ENCODE measurements at places on chromosomes 11 and 22.

GRCh38 chr11:130464291-130464812 is 15.9 kb downstream of the ADAMTS15 start:
- DNase-seq: no peak

DNA sequence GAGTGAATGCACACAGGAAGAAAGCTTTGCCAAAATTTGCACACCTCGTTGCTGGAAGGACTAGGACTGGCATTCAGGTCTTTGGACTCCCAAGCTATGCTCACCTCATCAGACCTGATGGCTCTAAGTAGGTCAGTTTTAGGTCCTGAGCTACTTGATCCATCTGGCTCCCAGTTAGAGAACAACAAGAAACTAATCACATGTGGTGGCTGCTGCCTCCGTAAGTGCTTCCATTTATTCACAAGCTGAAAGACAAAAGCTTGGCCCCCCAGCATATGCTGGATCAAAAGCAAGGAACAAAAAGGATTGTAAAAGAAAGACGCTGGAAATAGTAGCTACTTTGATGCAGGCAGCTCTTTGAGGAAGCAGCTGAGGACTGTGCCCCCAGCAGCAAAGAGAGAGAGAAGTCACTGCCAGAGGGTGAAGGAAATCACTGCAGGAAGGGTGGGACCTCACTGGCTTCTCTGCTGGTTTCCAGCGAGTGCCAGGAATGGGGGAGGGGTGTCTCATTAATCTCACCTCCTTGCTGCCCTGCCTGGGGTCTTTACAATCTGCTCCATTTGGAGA is 268.9 kb downstream of the KIRREL3 start:
- no peak for DNase-seq

GRCh38 chr11:63590024-63590788 is 24.0 kb downstream of the PLAAT3 start:
- no peak for DNase-seq

- DNase-seq: no peak
These were observed 235.4 kb downstream of the METTL15 start for GRCh38 chr11:28343304-28344233.

All from amygdala (tissue), 56 donors.